ACHN (cell line): ENCODE measurements at places on chromosomes 16 and 17.
A peak's percentile ranks its signal among the peaks of the same experiment; 100 is the strongest.

GRCh38 chr17:2174468-2175293, 119.8 kb downstream of the HIC1 start:
- DNase-seq, result no peak

GRCh38 chr17:39045948-39046679, 78.9 kb upstream of the FBXO47 start:
- no peak for DNase-seq

DNA sequence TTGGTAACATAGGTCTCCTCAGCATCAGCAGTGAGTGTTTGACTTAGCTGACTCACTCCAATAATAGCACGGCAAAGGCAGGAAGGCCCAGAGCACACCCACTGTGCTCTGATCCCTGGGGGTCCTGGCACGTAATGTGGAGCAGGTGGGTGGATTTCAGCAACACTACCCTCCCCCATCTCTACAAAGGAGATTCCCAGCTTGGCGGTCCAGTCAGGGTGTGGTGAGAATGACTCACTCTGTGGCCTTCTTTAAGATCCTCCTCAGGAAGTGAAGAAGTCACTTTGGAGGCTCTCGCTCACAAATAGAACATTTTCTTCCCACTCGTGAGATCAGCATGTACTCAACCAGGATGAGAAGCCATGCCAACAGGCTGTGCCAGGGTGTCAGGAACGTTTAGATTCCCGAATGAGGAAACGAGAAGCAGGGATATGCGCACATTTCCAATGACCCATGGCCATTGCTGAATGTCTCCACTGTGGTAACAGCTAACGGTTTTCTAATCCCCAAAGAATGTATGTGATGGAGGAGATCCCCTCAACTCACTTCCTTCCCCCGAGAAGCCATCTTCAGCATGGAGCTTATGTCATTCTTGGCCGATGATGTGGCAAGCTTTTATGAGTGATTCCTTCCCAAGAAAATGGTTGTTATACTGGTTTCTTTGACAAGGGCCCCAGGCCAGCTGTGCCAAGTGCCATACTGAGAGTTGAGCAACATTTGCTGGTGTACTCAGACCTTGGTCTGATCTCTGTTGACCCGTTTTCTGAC, 365.2 kb downstream of the C16orf95 start:
- DNase-seq, result peak; percentile 96

GRCh38 chr17:58282442-58282841, 1.7 kb upstream of the MPO start:
- no peak for DNase-seq

- DNase-seq, result no peak
These were observed 132.6 kb downstream of the SNX11 start for GRCh38 chr17:48240122-48240521.

- DNase-seq, result no peak
These were observed 59.2 kb downstream of the B9D1 start for GRCh38 chr17:19303367-19303776.

- DNase-seq, result no peak
These were observed 532.3 kb downstream of the CDH13 start for GRCh38 chr16:83159049-83159448.

DNA sequence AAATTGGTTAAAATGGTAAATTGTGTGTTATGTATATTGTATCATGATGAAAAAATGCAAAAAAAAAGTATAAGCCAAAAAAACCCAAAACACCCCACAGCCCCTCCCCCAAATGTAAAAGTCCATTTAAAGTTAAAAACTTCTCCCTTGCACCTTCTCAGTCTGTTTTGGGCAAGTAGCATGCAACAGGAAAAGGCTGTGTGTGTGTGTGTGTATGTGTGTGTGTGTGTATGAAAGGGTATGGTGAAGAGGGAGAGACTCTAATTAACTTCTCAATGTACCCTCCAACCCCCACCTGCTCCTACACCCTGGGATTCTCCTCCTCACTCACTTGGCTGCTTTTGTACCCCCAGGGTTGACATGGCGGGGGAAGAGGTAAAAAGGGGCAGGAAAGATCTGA, 9.2 kb upstream of the GGT6 start:
- DNase-seq, result no peak

- peak; percentile 48 for DNase-seq
These were observed 99.1 kb upstream of the CIBAR2 start for GRCh38 chr16:85211271-85211801.

DNA sequence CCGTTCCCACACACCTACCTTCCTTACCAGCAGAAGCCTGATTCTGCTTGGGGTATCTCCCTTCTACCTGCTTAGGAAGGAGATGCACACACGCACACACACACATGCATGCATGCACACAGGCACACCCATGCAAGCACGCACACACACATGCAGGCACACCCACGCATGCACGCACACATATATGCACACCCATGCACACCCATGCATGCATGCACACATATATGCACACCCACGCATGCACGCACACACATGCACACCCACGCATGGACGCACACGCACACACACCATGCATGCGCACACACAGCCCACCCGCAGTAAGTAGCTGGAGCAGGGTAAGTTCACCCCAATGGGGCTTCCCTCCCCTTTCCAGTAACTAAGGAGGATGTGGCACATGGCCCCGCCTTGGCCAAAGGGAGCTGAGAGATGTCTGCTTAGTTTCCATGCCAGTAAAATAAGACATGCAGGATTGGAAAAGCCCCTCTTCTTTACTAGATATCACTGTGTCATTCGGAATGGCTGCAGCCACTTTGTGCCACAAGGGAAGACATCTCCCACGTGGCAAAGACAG, 33.7 kb downstream of the ADCY9 start:
- DNase-seq, result no peak

- DNase-seq, result no peak
These were observed 16.2 kb downstream of the CLUH start for GRCh38 chr17:2695243-2695960.

GRCh38 chr16:79747688-79748087, 147.2 kb upstream of the MAF start:
- no peak for DNase-seq

GRCh38 chr17:28317966-28318758, 838 bp upstream of the TMEM97 start:
- DNase-seq, result no peak

- no peak for DNase-seq
These were observed 25.8 kb downstream of the LITAF start for GRCh38 chr16:11560701-11561453.

- no peak for DNase-seq
These were observed 49.5 kb downstream of the CEP112 start for GRCh38 chr17:66142428-66142827.

GRCh38 chr16:85103114-85104079, 8.9 kb downstream of the CIBAR2 start:
- DNase-seq, result no peak

GRCh38 chr17:10117581-10118001, 80.8 kb downstream of the GAS7 start:
- no peak for DNase-seq

- no peak for DNase-seq
These were observed 118.3 kb downstream of the NPIPB5 start for GRCh38 chr16:22628994-22629393.

GRCh38 chr17:77493901-77494663, 353.3 kb downstream of the SEC14L1 start:
- DNase-seq, result no peak

DNA sequence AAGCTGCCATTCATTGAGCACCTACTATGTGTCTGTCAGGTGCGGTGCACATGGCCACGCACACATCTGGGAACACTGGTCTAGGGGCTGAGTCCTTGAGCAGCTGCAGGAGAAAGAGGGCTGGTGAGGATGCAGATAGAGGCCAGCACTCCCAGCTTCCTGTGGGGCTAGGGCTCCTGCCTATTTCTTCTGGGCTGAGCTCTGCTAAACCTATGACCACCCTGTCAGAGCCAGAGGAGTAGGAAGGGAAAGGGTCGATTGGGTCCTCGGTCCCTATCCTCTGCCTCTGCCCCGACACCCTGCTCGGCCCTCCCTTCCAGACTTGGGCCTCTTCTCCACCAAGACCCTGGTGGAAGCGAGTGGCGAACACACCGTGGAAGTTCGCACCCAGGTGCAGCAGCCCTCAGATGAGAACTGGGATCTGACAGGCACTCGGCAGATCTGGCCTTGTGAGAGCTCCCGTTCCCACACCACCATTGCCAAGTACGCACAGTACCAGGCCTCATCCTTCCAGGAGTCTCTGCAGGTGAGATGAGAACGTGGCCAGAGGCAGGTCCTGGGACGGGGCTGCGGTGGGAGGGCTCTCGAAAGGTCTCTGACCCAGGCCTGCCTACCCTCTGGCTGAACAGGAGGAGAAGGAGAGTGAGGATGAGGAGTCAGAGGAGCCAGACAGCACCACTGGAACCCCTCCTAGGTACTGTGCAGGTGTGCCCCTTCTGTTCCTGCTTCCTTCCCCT, 4.0 kb upstream of the TMEM88 start:
- no peak for DNase-seq

DNA sequence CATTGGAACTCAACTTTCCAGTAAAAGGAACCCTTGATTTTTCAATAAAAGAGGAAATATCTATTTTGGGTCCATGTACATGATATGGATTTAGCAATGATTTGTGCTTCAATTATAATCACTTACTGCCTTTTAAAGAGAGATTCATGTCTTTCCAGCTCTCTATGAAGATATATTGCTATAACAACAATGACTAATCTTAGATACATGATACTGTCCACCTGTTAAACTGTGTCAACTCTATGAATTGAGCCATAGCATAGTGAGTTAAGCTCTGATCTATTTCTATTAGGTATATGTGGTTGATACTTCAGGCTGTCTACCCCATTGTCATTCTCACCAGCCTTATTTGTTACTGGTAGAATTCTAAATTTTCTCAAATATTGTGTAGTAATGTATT, 15.0 kb upstream of the MPHOSPH6 start:
- DNase-seq, result no peak

GRCh38 chr16:2328428-2328827, 12.1 kb downstream of the ABCA3 start:
- no peak for DNase-seq

DNA sequence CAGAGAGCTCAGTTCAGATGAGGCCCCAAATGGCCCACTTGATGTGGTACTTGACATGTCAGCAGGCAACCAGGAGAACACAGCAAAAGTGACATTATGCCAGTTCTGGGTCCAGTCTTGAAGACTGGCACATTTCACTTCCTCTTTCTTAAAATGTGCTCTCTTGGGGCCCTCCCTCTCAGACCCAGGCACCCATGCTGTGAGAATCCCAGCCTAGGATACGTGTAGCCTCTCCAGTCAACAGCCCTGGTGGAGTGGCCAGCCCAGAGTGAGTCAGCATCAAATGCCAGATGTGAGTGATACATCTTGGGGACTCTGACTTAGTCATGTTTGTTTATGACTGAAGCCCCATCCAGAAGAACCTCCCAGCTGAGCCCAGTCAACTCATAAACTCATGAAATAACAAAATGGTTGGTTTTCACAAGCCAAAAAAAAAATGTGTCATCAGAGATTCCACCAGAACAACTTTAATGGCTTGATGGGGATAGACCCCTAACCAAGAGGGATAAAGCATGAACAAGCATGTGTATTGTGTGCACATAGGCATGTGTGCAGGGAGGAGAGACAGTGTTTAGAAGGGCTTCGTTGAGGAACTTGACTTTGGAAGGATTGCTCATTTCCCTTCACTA, 82.5 kb upstream of the TNRC6C start:
- peak; percentile 85 for DNase-seq

DNA sequence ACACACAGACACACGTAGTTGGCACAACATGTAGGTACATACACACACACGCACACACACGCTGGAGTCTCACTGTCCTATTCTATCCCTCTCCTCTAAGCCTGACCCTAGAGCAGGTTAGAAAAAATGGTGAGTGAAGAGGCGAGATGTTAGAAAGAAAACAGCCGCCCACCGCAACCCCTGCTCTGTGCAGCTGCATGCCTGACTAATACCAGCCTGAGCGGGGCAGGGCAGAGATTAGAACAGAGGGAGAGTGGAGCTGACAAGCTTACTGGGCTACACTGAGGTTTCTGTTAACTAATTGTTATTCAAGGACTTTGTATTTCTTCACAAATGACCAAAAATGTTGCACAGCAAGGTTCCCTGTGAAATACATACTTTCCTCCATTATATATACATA, 59.8 kb downstream of the AMFR start:
- DNase-seq, result no peak

GRCh38 chr17:610276-610675, 104.4 kb downstream of the VPS53 start:
- DNase-seq, result no peak
